ELR (cell line): ENCODE measurements at places on chromosomes 4 and X.
A peak's percentile ranks its signal among the peaks of the same experiment; 100 is the strongest.

- peak; percentile 72 for DNase-seq
Observed at GRCh38 chr4:46844325-46844917, 64.6 kb downstream of the COX7B2 start.

DNA sequence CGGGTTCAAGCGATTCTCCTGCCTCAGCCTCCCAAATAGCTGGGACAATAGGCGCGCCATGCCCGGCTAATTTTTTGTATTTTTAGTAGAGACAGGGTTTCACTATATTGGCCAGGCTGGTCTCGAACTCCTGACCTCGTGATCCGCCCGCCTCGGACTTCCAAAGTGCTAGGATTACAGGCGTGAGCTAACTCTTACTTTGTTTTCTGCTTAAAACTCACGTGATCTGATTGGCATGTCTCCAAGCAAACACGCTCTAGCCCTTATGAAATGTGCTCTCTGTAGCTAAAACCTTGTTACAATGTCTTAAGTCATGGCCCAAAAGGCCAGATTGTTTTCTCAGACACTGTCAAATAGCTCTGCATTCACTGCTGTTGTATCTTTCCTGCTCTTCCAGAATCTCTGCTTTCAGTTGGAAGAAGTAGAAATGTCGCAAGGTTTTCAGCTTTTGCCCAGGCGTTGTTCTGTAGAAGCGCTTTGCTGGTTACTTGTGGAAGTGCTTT is 39.7 kb upstream of the OGT start:
- DNase-seq = no peak

- DNase-seq = no peak
Observed at GRCh38 chr4:158566860-158567259, 45.2 kb downstream of the RXFP1 start.

DNA sequence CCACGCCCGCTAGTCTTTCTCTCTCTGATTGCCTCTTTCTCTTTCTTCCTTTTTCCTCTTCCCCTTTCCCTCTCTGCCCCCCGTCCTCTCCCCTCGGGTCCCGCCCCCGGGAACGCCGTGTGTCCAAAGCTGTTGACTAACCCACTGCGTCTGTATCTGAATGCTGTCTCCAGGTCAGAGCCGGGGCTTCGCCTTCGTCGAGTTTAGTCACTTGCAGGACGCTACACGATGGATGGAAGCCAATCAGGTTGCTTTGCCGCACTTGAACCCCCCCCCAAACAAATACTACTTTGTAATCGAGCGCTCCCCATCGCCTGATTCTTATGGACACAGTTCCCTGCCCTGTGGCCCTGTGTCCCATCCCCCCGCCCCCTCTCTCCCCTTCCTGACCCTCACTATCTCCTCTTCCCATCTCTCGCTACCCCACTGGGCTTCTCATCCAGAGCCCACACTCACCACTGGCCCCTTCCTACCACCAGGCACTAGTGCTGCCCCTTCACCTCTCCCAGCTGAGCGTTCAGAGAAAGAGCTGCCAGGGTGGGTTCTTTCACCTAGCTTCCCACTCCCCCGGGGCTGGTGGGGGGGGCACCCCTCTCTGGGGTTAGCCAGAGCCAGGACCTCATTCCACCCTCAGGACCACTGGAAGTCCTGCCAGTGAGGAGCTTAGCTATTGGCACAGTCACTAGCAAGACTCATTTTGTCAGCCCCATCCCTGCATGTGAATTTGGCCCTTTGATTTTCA is 18.6 kb upstream of the UBA1 start:
- no peak for DNase-seq

GRCh38 chr4:13783800-13784411 is 156.4 kb upstream of the BOD1L1 start:
- DNase-seq = no peak

- DNase-seq = no peak
Observed at GRCh38 chr4:158133551-158133950, 39.3 kb downstream of the GASK1B start.

- DNase-seq = peak; percentile 32
Observed at GRCh38 chr4:156992943-156993342, 21.3 kb upstream of the PDGFC start.

- DNase-seq = no peak
Observed at GRCh38 chrX:119402588-119402987, 3.5 kb downstream of the SLC25A43 start.

DNA sequence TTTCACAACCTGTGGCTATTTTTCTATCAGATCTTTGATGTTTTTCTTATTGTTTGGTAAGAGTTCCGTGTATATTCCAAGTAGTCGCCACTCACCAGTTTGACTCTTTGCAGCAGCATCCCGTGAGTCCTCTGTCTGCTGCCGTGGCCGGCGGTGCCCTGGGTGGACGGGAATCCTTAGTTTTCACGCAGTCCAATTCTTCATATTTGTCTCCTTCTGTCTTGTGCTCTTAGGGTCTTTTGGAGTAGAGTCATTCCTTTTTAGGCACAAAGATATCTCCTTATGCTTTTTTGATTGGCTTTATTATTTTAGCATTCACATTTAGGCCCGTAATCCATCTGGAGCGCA is 94.9 kb upstream of the MSX1 start:
- DNase-seq = no peak

DNA sequence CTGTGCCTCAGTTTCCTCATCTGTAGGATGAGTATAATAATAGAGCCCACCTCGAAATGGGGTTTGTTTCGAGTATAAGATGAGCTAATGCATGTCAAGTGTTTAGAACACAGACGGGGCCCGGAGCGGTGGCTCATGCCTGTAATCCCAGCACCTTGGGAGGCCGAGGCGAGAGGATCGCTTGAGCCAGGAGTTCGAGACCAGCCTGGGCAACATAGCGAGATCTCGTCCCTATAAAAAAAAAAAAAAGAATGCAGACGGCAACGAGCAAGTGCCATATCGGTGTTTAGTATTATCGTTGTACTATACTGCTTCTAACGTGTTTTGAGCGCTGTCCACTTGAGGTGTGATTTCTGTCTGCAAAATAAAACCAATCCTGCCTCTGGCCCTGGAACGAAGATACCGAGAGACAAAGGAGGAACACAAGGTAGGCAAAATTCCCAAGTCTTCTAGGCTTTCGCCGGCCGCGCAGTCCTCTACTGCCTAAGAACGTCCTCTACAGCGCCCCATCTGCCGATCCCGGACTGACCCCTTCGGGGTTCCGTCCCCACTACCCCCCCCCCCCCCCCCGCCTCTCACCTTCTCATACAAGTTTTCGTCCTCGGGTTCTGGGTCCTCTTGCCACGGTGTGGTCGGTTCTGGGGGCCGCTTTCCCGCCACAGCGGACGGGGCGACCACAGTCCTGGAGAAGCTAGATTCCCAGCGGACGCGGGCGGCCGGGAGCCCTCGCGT is 442 bp downstream of the NDUFB11 start:
- DNase-seq = peak; percentile 58

- DNase-seq = no peak
Observed at GRCh38 chr4:185004562-185005218, 13.6 kb upstream of the HELT start.

DNA sequence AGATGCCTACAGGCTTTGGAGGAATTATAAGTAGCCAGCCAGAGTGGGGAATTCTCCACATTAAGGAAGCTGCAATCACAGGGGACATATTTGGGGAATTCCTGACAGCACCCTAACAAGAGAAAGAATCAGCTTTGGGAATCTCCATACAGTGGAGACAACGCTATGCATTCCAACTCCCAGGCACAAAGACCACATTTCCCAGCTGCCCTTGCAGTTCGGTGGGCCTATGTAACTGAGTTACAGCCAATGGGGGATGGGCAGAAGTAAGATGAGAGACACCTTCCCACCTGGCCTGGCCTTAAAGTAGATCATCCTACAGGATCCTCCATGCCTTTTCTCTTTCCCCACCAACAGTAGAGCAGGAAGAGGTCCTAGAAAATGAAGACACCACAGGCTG is 43.4 kb upstream of the CCKAR start:
- no peak for DNase-seq

DNA sequence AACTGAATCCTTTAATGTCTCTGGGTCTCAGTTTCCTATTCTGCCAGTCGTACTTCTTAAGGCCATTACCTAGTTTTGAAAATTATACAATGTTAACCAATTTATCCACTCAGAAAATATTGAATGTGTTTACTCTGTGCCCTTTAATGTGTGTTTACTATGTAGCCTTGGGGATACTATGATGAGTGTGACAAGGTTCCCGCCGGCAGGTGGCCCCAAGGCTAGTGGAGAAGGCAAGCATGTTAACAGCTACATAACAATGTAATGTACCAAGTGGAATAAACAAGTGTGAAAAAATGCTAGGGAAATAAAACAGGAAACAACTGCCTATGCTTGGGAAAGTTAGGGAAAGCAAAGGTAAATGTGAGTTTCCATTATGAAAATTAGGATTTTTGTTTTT is 187.3 kb upstream of the MBNL3 start:
- DNase-seq = no peak

DNA sequence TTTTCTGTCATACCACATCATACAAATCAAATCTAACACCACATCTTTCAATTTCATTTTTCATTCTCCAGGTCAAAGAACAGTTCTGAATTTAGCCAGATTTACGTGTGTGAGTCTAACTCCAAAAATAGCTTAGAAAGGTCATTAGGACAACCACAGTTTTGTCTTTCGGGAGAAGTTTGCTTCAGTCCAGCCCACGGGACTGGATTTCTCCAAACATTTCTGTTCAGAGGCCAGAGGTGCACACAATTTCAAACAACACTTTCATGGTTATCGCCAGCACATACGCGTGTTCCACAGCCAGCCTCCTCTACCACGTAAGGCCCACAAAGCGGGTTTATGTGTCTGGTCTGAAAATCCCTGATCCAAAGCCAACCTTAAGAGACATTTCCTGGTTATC is 65.9 kb downstream of the VEGFC start:
- no peak for DNase-seq

DNA sequence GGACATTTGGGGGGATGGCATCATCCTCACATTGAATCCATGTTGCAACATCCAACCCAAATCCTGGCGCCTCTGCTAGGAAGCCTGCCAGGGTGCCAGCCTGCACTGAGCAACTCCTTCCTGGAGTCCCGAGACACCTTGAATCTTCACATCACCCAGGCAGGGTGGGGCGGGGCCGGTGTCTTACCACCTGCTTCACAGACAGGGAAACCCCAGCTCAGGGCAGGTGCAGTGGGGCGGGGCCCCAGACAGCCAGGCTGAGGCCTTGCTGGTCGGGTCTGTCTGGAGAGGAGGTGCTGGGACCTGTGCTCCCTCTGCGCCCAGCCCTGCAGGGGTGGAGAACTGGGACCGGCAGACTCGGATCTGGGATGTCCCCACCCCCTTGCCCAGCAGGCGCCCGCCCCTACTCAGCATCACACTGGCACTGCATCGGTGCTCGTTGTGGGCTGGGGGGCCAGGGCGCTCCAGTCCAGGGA is 31.5 kb upstream of the HTRA3 start:
- no peak for DNase-seq

DNA sequence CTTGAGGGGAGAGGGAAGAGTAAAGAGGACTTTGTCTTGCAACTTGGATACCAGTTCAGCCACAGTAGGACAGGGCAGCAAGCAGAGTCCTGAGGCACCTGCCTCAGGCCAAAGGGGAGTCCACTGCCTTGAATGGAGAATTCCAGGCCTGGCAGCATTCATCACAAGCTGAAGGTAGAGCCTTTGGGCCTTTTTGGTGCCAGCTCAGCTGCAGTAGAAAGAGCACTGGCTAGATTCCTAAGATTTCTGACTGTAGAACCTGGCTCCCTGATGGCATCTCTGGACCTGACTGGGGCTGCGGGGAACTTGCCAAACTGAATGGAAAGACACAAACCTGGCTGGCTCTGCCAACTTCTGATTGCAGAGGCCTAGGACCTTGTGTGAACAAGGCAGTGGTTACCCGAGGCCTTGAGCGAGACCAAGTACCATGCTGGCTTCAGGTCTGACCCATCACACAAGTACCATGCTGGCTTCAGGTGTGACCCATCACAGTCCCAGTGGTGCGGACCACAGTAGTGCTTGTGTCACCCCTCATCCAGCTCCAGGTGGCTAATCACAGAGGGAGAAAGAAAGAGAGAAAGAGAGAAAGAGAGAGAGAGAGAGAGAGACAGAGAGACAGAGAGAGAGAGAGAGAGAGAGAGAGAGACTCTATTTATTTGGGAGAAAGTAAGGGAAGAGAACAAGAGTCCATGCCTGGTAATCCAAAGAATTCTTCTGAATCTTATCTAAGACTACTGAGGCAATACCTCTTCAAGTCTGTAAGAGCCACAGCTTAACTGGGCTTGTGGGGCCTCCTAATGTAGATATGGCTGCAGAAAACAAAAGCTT is 137.6 kb upstream of the SPIN4 start:
- DNase-seq = no peak

- DNase-seq = no peak
Observed at GRCh38 chrX:113274345-113274744, 433.7 kb upstream of the AMOT start.

GRCh38 chr4:24867766-24868296 is 45.0 kb downstream of the CCDC149 start:
- DNase-seq = no peak

- DNase-seq = no peak
Observed at GRCh38 chr4:24589448-24589847, 5.1 kb upstream of the DHX15 start.

- DNase-seq = no peak
Observed at GRCh38 chr4:16100833-16101232, 17.0 kb upstream of the PROM1 start.

- no peak for DNase-seq
Observed at GRCh38 chrX:12315526-12315925, 177.3 kb downstream of the FRMPD4 start.

DNA sequence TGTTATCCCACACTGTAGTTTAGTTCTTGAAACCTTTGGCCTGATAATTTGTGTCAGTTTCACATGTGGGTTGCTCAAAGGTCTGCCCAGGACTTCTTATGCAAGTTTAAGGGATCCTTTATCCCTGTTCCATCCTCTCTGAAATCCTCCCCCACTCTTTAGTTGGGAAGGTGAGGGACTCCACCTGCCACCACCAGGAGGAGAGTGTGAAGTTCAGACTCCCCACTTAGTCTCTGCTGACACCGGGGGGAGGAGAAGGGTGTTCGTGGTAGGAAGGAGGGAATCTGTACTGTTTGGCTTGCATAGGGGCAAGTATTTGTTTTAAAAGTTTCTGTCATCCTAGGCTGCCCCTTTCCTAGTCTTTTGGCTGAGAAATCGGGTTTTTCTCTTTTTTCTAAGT is 211.8 kb downstream of the PPP4R3C start:
- no peak for DNase-seq

DNA sequence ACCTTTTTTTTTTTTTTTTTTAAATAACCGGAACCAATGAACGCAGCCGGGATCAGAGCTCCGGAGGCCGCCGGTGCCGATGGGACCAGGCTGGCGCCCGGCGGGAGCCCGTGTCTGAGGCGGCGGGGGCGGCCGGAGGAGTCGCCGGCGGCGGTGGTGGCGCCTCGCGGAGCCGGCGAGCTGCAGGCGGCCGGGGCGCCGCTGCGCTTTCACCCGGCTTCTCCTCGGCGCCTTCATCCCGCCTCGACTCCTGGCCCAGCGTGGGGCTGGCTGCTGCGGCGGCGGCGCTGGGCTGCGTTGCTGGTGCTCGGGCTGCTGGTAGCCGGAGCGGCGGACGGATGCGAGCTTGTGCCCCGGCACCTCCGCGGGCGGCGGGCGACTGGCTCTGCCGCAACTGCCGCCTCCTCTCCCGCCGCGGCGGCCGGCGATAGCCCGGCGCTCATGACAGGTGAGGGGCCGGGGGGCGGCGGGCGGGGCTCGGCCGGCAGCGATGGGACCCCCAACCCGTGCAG is 337 bp downstream of the STIM2 start:
- peak; percentile 61 for DNase-seq

- peak; percentile 86 for DNase-seq
Observed at GRCh38 chr4:119525005-119525749, 103.4 kb downstream of the PDE5A start.

GRCh38 chr4:118911238-118911703 is 22.6 kb downstream of the SYNPO2 start:
- DNase-seq = peak; percentile 3

GRCh38 chrX:119529345-119530276 is 35.6 kb downstream of the STEEP1 start:
- DNase-seq = no peak
